ENCODE measurements at places on chromosomes 6 and 20.

- DNase-seq, result no peak
Measured at GRCh38 chr6:132651062-132651461, 7.9 kb downstream of the TAAR1 start.

- peak; percentile 75 for DNase-seq
Measured at GRCh38 chr6:111841822-111842221, 31.4 kb downstream of the FYN start.

- DNase-seq, result no peak
Measured at GRCh38 chr20:63017826-63018411, 11.2 kb upstream of the BHLHE23 start.

DNA sequence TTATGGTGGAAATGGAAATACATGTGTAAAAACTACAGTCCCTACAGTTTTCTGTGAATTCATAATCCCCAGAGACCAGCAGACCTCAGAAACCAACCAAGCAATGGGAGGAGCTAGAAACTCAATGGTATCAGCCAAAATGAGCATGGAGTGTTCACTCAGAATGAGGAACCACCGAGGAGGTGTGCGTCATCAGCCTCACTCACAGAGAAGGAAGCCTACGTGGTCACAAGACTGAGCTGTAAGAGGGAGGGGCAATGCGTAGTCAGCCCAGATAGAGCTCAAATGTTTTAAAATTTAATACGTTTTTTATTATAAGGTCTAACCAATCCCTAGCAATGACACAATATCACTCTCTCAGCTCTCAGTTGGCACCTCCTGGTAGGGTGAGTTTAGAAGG is 17.4 kb downstream of the MYLK4 start:
- DNase-seq, result peak; percentile 63

DNA sequence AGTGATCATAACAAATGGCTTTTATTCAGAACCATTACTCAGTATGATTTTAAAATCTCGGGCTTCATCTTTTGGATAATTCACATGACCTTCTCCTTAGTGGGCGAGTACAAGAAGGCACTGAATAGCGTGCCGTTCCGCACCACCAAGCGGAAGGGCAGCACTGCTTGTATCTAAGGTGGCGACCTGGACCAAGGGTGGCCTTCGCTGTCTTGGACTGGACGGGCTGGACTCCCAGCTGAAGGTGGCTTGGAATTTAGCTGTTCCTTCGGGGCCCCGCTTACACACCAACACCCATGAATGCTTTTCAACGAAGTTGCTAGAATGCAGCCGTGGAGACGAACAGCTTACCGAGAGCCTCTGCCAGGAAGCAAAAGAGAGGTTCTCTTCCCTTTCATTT is 168.6 kb upstream of the AGPAT4 start:
- DNase-seq, result no peak

DNA sequence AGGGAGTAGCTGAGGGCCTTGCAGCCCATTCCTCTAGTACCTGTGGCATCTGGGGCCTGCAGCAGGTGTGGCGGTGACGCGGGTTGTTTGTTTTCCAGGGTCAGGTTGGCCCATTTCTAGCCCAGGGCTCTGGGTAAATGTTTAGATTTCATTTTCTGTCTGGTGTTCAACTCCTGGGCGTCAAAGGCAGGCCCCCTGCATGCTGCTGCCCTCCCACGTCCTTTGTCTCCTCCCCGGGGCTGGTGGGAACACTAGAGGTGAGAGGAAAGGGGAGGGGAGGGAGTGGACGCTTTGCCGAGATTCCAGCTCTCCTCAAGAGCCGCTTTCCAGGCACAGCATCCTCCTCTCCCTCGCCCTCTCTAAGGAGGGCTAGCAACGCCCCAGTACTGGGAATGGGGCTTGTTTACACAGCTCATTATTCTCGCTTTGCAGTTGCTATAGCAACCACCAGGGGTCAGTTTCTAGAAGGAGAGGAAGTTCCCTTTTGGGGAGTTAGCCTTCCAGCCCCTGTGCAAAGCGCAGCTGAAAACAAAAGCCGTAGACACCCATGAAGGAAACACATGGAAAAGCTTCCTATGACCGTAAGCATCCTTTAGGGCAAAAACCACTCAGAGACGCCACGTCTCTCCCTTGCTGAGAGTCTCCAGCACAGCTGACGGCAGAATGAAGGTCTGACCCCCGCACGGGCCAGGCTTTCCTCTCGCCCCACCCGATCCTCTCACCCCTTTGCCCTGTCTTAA is 170.6 kb downstream of the LY86 start:
- peak; percentile 84 for DNase-seq

GRCh38 chr6:41373627-41373918 is 38.2 kb downstream of the NCR2 start:
- no peak for DNase-seq

- no peak for DNase-seq
Measured at GRCh38 chr20:651713-652614, 1.0 kb downstream of the SRXN1 start.

DNA sequence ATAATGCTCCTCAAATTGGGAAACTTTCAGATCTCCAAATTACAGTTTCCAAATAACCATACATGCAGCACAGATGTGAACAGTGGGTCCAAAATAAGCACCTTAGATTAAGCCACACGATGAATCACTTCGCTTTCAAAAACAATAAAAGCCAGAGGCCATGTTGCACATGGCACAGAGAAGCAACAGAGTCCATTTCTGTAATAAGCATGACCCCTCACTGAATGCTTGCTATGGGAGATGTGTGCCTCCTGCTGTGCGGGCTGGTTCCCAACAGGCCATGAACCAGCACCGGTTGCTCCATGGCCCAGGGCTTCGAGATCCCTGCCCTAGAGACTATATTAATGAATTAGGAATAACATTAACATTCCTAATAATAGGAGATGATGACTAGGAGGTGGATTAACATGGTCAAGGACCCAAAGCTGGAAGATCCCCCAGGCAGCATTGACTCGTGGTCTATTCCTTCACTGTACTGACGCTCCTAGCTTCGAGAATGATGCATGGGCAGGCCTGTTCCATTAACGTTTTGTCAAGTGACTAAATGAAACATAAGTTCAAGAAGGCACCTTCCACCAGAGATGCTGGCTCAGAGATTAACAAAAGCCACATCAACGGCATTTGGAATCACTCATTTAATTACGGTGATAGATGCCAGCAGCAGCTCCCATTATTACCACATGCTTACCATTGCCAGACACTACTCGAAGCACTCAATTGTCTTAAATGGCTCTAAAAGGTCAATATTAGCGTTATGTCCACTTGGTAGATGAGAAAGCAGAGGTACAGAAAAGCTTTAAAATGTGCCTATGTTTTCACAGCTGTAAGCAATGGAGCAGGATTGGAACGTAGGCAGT is 470.6 kb upstream of the AGPAT4 start:
- DNase-seq, result peak; percentile 26

DNA sequence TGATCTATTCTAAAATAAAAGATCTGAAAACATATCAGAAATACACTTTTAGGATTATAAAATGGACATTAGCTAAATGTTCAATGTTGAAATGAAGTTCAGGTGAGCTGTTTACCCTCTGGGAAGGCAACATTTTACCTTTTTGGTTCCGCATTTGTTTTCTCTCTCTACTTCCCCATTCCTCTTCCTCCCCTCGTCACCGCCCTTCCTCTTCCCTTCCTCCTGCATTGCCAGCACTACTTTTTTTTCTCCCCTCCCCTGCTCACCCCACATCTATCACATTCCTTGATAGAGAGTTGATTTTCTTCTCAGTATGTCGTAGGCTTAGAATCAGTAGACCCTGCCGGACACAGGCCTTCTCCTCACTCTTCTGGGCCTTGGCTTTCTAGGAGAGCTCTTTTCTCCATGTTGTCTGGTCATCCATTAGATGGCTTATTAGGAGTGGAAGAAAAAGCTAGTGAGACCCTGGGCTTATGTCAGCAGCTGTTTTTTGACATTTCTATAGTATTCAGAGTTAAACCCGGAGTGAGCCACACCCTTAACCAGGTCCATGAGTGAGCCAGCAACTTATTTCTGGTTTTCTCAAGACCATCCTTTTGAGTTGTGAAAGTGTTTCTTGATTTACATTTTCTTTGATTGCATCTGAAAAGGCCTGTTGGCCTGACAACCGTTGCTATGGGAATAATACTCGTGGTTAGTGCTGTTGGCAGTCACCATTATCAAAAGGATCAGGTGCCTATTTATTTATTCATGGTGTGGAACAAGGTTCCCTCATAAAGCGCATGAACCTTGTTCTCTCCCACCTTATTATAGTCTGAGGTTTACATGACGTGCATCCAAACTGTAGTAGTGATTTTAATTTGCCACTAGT is 90.9 kb downstream of the DTD1 start:
- DNase-seq, result no peak

- DNase-seq, result peak; percentile 40
Measured at GRCh38 chr20:5557123-5557522, 193.1 kb upstream of the SHLD1 start.

GRCh38 chr20:33604084-33604990 is 57.8 kb upstream of the C20orf144 start:
- DNase-seq, result no peak

GRCh38 chr6:168083514-168083885 is 4.5 kb upstream of the FRMD1 start:
- no peak for DNase-seq

DNA sequence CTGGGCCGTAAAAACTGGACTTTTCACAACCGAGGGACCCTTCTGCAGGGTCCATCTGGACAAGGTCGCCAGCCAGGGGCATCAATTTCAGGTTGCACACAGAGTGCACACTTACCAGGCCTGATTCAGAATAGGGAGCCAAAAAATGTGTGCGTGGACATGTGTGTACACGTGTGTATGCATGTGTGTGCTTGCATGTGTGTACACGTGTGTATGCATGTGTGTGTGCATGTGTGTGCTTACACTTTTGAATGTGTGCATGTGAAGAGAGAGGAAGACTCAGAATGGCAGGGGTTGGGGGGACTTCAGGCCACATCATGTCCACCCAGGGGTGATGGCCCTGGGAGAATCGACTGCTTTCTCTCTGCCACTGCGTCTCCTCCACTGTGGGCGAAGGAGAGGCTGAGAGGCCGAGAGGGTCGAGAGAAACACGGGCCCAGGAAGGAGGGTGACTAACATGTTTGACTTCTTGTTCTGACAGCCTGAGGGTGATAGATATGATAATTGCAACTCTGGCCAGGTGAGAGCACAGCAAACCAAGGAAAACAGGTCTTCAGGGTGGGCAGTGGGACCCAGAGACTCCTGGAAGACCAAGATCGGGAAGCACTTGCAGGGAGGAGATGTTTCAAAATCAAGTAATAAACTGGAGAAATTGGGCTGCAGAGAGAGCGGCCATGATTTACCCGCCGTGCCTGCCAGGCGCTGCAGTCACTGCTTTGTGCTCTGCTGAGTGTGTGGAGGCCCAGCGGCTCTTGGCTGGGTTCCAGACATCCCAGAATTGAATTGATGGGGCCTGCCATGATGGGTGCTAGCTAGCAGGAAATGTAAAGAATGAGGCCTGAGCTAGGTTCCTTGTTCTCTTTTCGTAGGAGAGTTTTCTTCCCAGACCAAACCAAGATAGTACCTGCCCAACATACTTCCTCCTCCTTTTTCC is 310.8 kb downstream of the QKI start:
- DNase-seq, result no peak

- DNase-seq, result no peak
Measured at GRCh38 chr20:63295846-63296245, 2.9 kb downstream of the COL20A1 start.

- no peak for DNase-seq
Measured at GRCh38 chr6:100488244-100488643, 23.5 kb upstream of the SIM1 start.

DNA sequence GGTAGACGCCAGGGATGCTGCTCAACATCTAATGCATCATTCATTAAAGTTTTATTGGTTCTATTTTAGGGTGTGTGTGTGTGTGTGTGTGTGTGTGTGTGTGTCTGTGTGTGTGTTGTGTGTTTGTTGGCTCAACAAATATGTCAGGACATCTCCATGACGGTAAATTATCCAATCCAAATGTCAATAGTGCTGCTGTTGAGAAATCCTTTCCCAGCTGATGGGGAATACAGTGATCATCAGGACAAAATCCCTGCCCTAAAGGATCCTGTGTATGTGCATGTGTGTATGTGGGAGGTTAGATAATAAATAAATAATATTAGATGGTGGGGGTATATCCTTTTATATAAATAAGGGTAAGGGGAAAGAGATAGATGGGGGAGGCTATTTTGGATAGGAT is 59.6 kb downstream of the RNF144B start:
- DNase-seq, result no peak

DNA sequence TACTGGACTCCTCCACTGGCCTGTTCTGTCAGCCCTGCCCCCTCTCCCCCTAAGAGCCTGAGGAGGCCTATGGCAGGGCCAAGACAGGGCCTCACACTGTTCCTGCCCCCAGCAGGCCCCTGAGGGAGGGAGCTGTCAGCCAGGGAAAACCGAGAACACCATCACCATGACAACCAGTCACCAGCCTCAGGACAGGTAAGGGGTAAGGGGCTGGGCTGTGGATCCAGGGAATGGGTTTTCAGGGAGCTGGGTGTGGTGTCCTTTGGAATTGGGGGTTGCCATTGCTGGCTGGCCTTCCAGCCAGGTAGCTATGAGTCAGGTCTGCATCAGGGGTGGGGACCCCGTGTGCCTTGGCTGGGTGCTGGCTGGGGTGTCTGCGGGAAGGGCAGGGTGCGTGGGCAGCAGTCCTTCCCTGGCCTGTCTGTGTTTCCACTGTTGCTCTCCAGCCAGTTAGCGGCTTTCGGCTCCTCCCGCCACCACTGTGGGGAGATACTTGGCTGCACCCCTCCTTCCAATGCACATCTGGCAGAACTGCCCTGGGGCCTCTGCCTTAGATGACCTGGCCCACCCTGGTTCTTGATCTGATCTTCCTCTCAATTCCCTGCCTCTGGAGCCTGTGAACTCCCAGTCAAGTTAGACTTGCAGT is 3.9 kb downstream of the SLC29A1 start:
- DNase-seq, result peak; percentile 53

- DNase-seq, result peak; percentile 63
Measured at GRCh38 chr6:11917951-11918738, 94.0 kb upstream of the HIVEP1 start.

DNA sequence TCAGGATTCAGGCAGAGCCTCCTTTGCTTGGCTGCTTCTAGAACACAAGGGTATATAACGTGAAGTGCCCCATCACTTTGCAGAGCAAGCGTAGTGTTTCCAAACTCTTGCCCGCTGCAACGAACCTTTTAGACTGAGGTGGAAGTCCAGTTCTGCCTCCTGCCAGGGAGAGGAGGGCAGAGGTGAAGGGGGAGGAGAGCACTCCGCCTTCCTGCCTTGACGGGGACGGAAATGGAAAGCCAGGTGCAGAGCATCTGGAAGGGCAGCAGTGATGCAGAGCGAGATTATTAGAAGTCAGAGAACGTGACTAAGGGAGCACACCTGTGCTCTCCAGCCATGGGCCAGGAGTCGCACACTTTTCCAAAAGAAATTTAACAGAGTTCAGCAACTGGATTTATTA is 63.4 kb downstream of the RREB1 start:
- DNase-seq, result no peak

DNA sequence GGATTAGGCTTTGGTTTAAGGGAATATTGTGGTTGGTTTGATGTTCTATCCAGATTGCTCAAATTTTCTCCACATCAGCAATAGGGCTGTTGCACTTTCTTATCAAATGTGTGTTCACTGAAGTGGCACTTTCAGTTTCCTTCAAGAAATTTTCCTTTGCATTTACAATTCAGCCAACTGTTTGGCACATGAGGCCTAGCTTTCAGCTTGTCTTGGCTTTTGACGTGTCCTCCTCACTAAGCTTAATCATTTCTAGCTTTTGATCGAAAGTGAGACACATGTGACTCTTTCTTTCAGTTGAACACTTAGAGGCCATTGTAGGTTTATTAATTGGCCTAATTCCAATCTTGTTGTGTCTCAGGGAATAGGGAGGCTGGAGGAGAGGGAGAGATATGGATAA is 104.8 kb downstream of the FLRT3 start:
- DNase-seq, result no peak

Measured in femur (tissue), 1 donor.